T-helper 22 cell (primary cell): ENCODE measurements at places on chromosomes 6 and 20.

DNA sequence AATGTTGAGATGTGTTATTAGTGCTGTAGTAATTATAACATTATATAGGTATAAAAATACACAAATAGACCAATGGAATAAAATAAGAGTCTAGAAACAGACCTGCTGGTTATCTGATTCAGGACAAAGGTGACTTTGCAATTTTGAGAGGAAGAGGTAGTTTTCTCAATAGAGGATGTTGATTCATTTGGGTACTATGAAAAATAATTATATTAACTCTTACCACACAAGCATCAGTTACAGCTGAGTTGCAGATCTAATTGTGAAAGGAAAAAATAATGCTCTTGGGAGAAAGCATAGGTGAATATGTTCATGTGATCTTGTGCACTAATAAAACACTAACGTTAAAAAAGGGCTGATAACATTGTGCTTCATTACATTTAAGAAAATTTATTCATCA is 103.0 kb downstream of the BCKDHB start:
- no peak for DNase-seq

- DNase-seq, result no peak
Observed at GRCh38 chr6:83151114-83151513, 42.0 kb downstream of the PGM3 start.

DNA sequence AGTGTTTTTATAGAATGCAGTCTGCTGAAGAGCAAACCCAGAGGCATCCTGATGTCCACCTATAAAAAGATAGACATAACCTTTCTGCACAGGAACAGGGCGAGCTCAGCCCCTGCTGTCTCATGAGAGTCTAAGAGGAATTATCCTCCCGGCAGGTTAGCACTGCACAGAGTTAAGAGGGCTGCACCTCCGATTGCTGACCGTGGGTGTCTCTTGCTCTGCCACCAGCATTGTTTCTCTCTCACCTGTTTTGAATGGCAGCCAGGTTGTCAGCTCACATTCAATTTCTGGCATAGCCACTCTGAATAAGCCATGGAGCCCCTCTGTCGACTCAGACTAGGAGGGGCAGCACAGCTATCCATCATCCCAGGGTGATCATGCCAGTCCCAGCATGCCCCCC is 211.2 kb downstream of the PHACTR1 start:
- no peak for DNase-seq

DNA sequence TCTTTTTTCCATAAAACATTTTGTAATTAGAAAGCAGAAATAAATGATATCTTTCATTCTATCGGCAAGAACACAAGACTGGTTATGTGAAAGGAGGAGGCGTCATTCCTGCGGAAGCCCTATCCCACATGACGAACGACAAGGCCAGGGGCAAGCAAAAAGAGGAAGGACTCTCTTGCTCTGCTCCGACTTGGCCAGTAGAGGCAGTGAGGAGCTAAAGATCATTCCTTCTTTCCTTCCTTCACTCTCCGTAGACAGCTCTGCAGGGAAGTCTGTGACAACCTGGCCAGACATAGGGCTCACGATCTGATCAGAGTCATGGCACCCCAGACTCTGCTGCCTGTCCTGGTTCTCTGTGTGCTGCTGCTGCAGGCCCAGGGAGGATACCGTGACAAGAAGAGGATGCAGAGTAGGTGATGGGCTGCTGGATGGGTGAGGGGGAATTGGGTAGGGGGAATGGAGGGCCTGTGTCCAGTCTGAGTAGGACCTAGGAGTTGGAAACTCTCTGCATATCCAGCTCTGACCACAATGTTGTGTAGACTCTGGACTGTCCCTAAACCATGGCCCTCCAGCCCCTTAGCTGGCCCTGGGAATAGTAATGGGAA is at the start of gene WFDC10A:
Gene WFDC10A (plus strand): TSS at position 244 of the 605 bp plus-strand sequence. CDS start 75 bp downstream, at position 319.
- no peak for DNase-seq

DNA sequence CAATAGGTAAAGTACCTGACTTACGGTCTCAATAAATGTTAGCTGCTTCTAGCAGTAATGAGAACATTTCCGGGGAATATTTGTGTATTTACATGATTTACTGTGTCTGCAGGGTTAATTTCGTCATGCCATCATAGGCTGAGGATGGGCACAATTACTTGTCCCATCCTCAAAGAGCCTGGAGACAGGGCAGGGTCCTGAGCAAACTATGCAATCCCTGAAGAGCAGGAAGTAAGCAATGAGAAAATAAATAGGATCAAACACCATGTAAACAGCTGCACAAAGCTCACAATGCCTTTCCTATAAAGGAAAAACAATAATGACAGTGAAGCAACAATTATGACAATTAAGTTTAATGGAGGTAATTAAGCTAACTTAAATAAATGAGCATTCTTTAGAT is 114.6 kb upstream of the FOXQ1 start:
- DNase-seq, result no peak

- no peak for DNase-seq
Observed at GRCh38 chr6:158793432-158793831, 25.7 kb downstream of the EZR start.

DNA sequence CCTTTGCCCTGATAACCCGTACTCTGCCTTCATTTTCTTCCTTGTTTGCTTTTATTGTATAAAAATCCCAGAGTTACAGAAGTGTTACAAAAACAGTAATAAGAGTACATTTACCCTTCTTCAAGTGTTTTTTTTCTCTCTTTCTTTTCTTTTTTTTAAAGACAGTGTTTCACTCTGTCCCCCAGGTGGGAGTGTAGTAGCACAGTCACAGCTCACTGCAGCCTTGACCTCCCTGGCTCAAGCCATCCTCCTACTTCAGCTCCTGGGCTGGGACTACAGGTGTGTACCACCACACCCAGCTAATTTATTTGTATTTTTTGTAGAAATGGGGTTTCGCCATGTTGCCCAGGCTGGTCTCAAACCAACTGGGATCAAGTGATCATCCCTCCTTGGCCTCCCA is 402.7 kb downstream of the CDKAL1 start:
- no peak for DNase-seq

DNA sequence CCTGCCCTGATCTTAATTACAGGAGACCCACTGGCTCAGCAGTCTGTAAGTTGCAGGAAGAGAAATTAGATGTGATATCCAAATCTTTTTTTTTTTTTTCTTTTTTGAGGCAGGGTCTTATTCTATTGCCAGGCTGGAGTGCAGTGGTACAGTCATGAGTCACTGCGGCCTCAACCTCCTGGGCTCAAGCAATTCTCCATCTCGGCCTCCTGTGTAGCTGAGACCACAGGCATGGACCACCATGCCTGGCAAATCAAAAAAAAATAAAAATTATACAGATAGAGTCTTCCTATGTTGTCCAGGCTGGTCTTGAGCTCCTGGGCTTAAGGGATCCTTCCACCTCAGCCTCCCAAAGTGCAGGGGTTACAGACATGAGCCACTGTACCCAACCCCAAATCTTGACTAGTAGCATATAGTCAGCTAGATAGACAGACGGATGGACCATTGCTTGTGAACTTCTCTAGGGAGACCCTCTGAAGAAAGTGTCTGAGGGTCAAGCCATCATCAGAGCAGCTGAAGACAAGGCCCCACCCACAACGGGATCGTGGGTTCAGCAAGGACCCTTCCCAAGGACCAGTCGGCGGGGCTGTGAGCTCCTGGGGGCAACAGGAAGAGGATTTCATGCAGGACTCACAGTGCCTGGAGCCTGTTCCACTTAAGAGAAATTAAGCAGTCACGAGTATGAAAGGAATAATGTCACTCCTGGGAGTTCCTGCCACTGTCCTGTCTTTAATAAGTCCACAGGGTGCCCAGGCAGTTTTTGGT is 222.7 kb downstream of the ANKRD60 start:
- DNase-seq, result no peak

GRCh38 chr6:146009338-146009737 is 19.5 kb upstream of the GRM1 start:
- no peak for DNase-seq

GRCh38 chr6:154257067-154257466 is 99.5 kb downstream of the IPCEF1 start:
- DNase-seq, result no peak

DNA sequence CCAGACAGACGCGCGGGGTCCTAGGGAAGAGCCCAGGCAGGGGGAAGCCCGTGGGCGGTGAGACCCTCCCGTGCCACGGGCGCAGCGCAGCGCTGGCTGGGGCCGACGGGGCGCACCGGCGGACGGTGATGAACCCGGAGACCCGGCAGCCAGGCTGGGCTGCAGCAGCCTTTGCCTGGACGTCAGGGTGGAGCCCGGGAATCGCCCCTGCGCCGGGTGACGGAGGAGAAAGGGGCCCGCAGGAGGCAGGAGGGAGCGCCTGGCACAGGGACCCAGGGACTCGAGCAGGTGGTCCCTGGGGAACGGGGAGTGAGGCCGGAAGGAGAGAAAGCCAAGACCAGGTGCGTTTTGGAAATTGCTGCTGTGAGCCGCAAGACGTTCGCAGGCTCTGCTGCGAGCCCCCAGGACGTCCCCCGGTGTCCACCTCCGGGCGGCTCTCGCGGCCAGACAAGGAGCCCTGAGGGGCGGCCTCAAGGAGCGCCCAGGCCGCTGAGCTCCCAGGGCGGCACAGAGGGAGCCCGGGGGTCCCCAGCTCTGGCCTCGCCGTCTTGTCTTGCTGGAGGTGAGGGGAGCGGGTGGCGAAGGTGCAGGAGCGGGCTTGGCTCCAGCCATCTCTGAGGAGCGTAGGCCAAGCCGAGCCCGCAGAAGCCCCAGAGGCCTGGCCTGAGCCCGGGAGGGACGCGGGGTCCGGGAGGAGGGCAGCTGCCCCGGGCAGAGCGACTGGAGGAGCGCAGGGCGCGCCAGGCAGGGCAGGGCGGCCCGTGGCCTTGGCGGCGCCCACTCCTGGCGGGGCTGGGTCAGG is 191.2 kb upstream of the PDE10A start:
- DNase-seq, result no peak

GRCh38 chr6:9458424-9458823 is 956.5 kb downstream of the TFAP2A start:
- no peak for DNase-seq

DNA sequence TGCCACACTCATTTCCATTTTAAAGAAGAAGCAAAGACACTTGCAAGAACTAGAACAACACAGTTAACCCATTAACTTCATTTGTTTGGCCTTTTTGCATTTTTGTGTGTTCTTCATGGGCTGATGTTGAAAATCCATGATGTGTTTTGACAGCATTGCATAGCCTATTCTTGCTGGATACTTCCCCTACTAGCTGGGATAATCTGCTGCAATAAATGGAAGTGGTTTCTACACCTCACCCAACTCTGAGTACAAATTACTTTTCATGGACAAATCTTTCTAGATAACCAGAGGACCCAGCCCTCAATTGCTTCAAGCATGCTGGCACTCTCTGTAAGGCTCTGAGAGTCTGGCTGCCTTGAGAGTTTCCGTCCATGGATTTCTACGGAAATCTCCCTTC is 26.5 kb downstream of the CST9L start:
- no peak for DNase-seq

GRCh38 chr6:106628658-106629102 is 618 bp downstream of the RTN4IP1 start:
- DNase-seq, result no peak

DNA sequence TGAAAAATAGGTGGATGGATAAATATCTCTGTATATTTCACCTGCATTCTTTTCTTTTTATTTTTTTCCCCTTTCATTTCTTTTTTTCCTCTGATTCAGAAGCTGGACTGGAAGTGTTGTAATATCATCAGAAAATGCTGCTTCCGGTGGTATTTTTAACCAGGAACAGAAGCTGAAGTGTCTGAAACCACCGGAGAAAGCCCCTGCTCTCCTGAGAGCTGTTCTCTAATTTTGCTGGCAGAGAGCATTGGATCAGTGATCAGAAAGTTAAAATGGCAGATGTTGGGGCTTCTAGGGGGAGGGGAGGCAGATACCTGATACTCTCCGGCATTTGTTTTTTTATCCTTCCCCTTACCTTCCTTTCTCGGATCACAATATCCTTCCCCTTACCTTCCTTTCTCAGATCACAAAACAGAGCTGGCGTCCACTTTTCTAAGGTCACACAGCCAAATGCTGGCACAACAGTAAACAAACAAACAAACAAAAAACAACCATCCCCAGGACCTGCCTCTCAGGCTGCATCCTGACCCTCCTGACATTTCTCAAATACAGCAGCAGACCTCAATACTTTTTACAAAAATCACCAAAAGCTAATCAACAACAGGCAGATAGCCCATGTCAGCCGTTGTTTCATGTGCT is 143.2 kb upstream of the ZNF217 start:
- no peak for DNase-seq

DNA sequence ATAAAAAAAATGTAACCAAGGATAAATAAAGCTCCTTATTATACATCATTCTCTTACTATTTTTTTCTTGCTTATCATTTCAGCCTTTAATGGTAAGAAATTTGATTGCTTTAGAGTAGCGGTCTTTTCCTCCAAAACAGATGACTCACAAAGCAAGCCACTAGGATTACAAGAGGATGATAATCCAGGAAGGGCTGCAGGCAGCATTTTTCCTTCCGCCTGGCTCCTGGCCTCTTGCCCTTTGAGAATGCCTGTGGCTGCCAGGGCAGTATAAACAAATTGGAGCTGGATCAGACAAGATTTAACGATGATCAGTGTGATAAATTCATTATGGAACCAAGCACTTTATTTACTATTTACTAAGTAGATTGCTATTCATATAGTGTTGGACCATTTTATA is 9.7 kb upstream of the FBXL4 start:
- DNase-seq, result no peak

DNA sequence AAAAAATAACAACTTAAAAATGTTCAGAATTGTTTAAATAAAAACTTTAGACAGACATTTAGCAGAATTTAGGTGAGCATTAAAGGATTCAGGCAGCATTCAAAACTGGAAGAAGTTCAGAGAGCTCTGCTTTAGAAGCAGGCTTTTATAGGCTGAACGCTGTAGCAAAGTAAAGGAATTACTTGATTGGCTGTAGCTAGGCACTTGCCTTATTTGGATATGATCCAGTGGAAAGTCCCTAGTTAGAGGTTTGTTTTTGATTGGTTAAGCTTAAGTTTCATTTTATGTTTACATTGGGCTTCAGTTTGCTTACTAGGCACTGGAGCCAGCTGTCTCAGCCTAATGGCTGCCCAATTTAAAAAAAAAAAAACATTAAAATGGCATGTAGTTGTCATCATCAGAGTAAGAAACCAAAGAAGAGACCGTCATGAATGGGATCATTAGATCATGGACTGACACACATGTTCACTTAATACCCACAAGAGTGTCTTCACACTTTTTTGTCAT is 65.1 kb downstream of the CBFA2T2 start:
- peak; percentile 42 for DNase-seq

DNA sequence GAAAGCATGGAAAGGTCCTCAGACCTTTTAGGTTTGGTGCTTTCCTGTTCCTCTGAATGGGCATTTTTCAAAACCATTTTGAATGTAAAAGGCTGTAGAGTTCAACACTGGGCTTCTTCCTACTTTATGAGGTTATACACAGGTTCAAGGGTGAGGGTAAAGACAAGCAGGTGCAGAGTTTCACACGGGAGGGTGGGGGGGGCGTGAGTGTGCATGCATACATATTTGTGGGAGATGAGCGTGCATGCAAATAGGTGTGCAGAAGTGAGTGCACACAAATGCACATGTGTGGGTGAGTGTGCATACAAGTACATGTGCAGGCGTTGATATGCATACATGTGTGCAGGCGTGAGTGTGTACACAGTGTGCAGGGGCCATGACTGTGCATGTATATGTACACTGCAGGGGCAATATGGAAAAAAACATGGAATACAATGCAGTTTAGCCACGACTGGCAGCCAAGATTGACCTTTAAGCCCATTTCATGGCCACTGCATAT is 183.1 kb downstream of the GMPR start:
- DNase-seq, result no peak
